ENCODE measurements at places on chromosomes 1 and 21.

DNA sequence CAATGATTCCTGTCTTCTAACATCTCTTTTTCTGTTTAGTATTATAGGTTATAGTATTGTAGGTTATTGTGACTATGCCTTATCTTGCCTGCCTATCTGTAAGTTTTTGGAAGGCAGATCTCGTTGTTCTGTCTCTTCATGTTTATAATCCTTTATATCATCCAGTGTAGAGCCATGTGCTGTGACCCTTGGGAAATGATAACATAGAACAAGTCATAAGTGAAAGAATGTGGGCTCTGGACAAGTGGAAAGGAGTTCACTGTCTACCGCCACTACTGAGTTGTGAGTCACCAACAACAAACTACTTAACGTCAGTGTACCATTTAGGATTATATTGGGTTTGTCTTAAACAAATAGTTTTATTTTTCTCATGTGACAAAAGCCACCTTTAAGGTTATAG is 139.3 kb downstream of the LYPLAL1 start:
- DNase-seq: no peak

GRCh38 chr1:192147221-192147620 is 11.0 kb upstream of the RGS18 start:
- no peak for DNase-seq

DNA sequence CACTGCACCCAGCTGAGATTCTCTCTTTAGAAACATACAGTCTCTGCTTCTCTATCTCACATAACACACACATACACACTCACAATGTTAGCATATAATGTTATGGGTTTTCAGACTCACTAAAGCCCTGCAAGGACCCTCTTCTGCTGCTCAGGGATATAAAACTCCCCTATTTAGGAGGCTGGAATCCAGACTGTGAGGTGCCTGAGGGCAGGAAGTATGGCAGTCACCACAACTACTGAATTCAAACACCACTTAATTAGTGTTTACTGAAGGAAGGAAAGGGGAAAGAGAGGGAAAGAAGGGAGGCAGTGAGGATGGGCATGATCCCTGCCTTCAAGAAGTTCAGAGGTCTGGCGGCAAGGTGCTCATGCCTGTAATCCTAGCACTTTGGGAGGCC is 7.8 kb upstream of the CDK18 start:
- DNase-seq: no peak

DNA sequence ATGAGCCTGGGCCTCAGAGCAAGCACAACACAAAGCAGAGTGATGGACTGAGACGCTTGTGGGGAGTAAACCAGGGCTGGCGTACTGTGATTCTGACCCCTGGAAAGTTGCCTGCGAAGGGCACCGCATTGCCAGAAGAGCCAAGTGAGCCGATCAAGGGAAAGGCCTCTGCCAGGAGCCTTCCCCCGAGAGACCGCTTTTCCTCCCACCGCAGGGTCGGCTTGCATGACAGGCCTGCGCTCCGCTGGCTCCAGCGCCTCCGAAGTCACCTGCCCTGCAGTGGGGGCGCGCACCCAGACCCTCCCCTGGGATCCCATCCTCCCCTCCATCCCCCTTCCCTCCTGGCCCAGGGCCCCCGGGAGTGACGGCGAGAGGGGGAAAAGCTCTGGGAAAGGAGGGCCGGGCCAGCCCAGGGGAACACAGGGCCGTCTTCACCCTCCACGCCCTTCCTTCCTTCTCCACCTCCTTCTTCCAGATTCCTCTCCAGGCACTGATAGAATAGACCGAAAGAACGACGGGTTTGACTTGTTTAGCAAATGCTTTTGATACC is 165.0 kb downstream of the TRIM33 start:
- DNase-seq: no peak

- no peak for DNase-seq
These were observed 19.3 kb upstream of the ZNF326 start for GRCh38 chr1:89975540-89976125.

- DNase-seq: no peak
These were observed 478.1 kb upstream of the NR5A2 start for GRCh38 chr1:199549421-199549820.

GRCh38 chr1:21865943-21866706 is 54.1 kb downstream of the LDLRAD2 start:
- no peak for DNase-seq

GRCh38 chr1:211382714-211383480 is 56.3 kb downstream of the TRAF5 start:
- peak; percentile 73 for DNase-seq

DNA sequence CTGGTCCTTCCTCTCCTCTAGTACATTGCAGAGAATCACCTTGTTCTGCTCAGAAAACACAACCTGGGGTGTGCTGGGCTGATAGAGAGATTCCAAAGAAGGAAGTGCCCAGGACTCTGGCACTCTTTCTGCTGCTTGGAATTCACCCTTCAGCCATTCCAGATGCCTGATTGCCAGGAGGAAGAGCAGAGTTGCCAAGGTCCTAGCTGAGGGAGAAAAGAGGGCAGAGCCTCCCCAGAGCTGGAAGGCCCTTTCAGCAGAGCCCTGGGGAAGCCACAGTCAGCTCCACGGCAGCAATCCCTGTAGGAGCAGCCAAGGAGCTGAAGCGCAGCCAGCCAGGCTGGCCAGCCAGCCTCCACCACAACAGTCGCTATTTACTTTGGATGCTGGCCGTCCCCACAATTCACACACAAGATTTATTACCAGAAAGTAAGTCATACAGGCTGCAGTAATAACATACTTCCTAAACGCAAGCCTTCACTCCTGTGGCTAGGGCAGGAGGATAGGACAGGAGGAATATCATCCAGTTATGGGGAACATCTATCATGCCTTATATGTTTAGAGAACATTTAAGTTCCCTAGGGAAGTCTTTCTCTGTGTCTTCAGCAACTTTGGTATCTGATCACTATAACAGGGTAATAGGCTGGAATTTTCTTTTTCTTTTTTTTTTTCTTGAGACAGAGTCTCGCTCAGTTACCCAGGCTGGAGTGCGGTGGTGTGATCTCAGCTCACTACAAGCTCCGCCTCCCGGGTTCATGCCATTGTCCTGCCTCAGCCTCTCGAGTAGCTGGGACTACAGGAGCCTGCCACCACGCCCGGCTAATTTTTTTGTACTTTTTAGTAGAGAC is 36.6 kb upstream of the SLC44A3 start:
- DNase-seq: peak; percentile 96

DNA sequence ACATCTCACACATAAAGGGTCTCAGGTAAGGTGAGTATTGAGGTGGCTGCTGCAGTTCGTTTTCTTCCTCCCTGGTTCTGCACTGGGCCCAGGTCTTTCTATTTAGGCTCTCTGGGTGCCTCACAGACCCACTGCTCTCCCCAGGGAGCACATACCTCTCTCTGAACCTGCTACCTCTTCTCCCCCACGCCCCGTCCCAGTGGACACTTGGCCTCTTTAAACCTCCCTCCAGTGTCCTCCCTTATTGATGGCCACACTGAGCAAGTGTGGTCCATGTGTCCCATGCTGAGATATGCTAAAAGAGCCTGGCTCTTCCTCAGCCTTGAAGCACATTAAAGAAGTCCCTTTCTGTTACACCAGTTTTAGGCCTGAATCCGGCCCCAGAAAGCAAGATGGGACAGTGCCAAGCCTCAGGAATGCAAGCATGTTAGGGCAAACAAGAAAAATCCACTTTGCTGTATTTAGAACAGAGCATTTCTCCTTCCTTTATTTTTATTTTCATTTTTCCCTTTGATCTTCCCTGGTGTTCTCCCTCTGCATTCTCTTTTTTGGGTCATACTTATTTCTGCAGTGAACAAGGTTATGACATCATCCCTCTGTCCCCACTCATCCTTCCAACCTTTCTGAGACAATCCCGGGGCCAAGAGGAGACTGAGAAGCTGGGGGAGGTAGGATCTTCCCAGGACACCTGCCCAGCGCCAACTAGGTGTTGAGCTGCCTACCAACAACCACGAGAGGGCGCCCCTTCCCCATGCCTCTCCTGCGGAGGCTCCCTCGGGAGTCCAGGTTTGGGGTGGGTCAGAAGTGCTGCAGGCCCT is 5.0 kb upstream of the CHI3L2 start:
- DNase-seq: no peak

DNA sequence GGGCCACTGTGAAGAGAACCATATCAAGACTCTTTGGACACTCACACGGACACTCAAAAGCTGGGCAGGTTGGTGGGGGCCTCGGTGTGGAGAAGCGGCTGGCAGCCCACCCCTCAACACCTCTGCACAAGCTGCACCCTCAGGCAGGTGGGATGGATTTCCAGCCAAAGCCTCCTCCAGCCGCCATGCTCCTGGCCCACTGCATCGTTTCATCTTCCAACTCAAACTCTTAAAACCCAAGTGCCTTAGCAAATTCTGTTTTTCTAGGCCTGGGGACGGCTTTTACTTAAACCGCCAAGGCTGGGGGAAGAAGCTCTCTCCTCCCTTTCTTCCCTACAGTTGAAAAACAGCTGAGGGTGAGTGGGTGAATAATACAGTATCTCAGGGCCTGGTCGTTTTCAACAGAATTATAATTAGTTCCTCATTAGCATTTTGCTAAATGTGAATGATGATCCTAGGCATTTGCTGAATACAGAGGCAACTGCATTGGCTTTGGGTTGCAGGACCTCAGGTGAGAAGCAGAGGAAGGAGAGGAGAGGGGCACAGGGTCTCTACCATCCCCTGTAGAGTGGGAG is 36.3 kb upstream of the TDRD10 start:
- no peak for DNase-seq

- no peak for DNase-seq
These were observed 3.5 kb upstream of the PEAR1 start for GRCh38 chr1:156889802-156890580.

DNA sequence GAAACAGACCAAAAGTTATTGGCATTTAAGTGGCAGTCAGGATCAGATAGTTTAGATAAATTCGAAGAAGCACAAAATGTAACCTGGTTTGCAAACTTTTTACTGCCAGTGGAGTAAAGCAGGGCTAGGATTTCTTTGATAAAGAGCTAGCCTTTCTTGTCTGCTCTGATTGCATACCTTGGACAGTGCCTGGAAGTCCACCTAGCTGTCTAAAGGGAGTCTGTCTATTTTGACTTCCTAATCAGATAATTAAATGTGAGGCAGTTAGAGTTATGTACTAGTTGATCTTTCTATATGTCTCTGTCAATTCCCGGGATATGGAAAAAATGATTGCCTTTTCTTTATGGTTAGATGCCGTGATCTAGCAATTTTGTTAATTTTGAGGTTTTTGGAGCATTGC is 4.1 kb downstream of the GPSM2 start:
- DNase-seq: no peak

- no peak for DNase-seq
These were observed 1.0 kb upstream of the PRMT2 start for GRCh38 chr21:46634427-46634826.

GRCh38 chr1:81832573-81832972 is 31.8 kb downstream of the ADGRL2 start:
- peak; percentile 68 for DNase-seq

DNA sequence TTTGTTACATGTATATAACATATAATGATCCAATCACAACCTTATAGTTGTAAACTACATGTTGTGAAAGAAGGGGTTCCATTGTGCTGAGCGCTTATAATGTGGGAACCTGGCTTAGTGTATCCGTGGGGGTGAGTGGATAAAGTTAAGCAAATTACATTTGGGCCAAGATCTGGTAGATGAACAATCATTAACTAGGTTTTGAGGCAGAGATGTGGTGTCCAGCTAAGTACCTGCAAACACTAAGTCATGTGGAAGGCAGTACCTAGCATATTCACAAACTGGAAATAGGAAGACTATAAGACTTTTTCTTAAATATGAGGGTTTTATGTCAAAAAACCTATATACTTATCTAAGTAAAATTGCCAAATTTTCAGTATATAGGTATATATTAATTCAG is 167.2 kb upstream of the PDE4B start:
- DNase-seq: no peak

DNA sequence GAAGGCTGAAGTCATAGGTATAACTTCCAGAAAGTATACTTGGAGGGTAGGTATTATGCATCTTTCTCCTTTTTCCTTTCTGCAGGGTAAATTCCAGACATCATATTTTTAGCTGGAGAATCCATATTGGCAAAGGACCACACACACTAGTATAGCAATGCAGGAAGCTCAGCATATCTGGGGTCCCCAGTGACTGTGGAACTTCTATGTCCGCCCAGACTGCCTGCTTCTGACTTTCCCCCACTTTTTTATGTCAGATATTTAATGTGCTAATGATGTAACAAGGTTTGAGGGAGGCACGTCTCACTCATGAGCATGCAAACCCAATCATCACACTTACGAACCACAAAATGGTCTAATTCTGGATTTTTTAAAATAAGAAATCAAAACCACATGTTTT is 90.4 kb downstream of the BACH1 start:
- no peak for DNase-seq

- no peak for DNase-seq
These were observed 244.3 kb upstream of the TMEM51 start for GRCh38 chr1:14909273-14909672.

- peak; percentile 57 for DNase-seq
These were observed 108.8 kb downstream of the KIF26B start for GRCh38 chr1:245263529-245264095.

DNA sequence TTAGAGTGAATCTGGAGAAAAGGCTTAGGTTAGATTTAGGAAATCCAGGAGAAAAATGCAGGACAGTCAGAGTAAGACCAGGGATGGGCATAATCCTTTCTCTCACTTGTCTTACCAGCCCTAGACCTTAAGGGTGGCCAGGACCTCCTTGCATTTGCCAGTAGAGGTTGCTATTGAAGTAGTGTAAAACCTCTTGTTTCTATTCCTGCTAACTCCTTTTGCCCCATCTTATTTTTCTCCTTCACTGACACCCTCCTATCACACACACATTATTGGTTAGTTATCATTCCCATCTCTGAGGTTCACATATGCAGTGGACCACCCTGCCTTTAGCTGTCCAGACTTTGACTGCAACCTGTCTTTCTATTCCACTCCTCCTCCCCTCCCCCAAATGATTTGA is 75.0 kb upstream of the MACF1 start:
- no peak for DNase-seq

DNA sequence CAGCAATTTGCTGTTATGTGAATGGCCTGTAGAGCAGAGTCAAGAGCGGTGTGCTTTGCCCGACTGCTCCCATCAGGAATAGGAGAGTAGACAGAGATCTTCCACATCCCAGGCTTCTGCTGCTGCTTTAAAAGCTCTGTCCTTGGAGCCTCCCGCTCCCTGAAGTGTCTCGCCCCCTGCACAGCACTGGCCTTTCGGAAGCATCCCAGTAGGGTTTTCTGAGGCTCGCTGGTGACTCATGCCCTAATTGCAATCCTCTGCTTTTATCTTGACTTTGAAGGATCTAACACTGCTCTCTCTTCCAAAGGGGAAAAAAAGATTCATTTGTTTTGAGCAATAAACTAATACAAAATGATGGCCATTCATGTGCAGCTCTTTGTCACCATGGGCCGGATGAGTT is 13.3 kb upstream of the CD101 start:
- no peak for DNase-seq
